ENCODE measurements at places on chromosomes 2 and 18. TPM values are rescaled to one million over a fixed set of nuclear protein-coding genes. Genes with fewer than 3 reads are reported as not detected.

ZC3H6 gene
- total RNA-seq, result 15.1 TPM

CASP10 gene
- total RNA-seq, result 12.2 TPM

- peaks cover 7% of the 10 kb centered on the region for H3K27me3 ChIP-seq
- DNase-seq, result no peak
- no peak overlapping the region for H3K4me3 ChIP-seq
- no peak overlapping the region for H3K27ac ChIP-seq
- H3K36me3 ChIP-seq, result no peaks in the 10 kb centered on the region
- no peaks in the 10 kb centered on the region for H3K4me1 ChIP-seq
Observed at GRCh38 chr2:16386031-16386430, 279.6 kb downstream of the CYRIA start.

DNA sequence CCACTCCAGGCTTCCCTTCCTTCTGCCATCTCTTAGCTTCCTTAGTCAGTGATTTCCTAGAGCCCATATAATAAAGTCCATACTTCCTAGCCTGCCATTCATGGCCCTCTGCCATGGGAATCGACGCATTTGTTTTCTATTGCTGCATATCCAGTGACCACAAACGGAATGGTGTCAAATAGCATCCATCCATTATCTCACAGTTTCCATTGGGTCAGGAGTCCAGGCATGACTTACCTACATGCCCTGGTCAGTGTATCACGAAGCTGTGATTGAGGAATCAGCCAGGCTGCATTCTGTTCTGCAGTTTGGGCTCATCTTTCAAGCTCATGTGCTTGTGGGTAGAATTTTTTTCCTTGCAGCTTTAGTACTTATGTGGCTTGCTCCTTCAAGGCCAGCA, 209.7 kb upstream of the EPAS1 start:
- H3K27ac ChIP-seq, result no peak overlapping the region
- no peak for DNase-seq
- H3K27me3 ChIP-seq, result no peaks in the 10 kb centered on the region
- peaks cover 20% of the 10 kb centered on the region for H3K36me3 ChIP-seq
- no peak overlapping the region for H3K4me3 ChIP-seq

- H3K4me1 ChIP-seq, result no peaks in the 10 kb centered on the region
- DNase-seq, result no peak
- no peak overlapping the region for H3K4me3 ChIP-seq
- H3K27me3 ChIP-seq, result no peaks in the 10 kb centered on the region
- no peak overlapping the region for H3K27ac ChIP-seq
Observed at GRCh38 chr2:85259879-85260278, 67.9 kb downstream of the TGOLN2 start.

DNA sequence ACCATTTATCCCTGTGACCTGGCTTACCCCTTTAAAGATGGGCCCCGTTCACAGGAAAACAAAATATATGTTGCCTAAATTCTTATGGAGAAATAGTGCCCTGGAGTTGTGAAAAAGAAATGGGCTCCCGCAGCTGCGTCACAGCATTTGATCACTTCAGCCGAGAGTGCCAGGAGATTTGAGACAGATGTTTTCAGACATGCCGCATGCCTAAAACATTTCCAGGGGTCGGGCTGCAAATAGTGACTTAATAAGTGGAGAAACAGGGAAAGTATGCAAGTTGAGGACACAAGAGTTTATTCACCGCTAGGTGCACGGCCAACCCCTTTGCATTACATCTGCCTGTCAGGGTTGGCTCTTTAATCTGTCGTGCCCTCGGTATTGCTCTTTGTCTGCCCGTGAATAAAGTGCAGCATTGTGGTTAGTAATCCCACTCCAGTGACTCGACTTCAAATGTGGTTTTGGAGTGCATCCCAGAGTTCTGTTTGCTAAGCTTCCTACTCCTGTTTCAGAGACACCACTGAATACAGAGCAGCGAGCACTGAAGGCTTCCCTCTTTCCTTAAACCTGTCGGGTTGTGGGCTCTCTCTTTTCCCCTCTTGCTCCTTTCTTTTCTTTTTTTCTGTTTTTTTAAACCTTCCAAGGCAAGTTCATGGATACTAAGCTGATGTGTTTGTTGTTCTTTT, 187.5 kb downstream of the LTBP1 start:
- no peak overlapping the region for H3K27ac ChIP-seq
- H3K4me3 ChIP-seq, result no peak overlapping the region
- no peak for DNase-seq
- no peaks in the 10 kb centered on the region for H3K36me3 ChIP-seq
- no peaks in the 10 kb centered on the region for H3K4me1 ChIP-seq
- H3K27me3 ChIP-seq, result peaks cover 7% of the 10 kb centered on the region

GRCh38 chr2:224875153-224875552, 159.0 kb upstream of the CCDC195 start:
- no peak for DNase-seq
- no peaks in the 10 kb centered on the region for H3K27me3 ChIP-seq
- no peak overlapping the region for H3K27ac ChIP-seq

GRCh38 chr2:68237976-68238580, 14.3 kb downstream of the PPP3R1 start:
- no peak for DNase-seq
- H3K27me3 ChIP-seq, result no peaks in the 10 kb centered on the region
- no peak overlapping the region for H3K4me3 ChIP-seq
- H3K36me3 ChIP-seq, result peaks cover 27% of the 10 kb centered on the region
- H3K27ac ChIP-seq, result peak overlapping the region; percentile 55

All from activated CD4-positive, alpha-beta T cell treated with anti-CD3 and anti-CD28 coated beads for 36 hours (primary cell).